ENCODE measurements at places on chromosomes 13 and 19. TPM values are rescaled to one million over a fixed set of nuclear protein-coding genes. Genes with fewer than 3 reads are reported as not detected.

DNA sequence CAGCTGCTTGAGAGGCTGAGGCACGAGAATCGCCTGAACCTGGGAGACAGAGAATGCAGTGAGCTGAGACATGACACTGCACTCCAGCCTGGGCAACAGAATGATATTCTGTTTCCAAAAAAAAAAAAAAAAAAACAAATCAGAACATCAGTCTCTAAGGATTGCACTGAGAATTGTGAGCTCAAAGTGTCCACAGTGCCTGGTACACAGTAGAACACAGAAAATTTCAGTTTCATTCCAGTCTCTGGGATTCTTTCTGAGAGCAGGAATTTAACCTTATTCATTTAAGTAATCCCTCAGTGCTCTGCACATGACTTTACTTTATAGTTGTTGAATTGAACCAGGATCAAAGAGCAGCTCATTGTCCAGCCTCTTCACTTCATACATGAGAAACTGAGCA is 25.9 kb upstream of the GATAD2A start:
- DNase-seq: no peak

DNA sequence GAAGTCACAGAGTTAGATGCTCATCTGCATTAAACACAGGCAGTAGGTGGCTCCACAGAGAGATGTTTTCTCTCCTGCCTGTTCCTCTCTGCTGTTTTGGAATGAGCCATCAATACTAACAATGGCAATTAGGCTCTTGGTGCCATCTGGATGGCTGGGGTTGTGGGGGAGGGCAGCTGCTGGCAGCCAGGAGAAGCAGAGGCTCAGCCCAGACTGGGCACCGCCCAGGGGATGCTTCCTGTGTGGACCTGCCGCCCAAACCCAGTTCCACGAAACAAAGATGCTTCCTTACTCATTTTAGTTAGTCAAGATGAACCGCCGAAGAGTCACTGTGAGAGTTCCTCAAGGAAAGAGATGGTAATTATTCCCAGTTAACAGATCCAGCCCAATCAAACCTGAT is 50.8 kb upstream of the PCDH8 start:
- DNase-seq: no peak

GRCh38 chr19:38429055-38429810 is 3.2 kb upstream of the RASGRP4 start:
- DNase-seq: no peak

DNA sequence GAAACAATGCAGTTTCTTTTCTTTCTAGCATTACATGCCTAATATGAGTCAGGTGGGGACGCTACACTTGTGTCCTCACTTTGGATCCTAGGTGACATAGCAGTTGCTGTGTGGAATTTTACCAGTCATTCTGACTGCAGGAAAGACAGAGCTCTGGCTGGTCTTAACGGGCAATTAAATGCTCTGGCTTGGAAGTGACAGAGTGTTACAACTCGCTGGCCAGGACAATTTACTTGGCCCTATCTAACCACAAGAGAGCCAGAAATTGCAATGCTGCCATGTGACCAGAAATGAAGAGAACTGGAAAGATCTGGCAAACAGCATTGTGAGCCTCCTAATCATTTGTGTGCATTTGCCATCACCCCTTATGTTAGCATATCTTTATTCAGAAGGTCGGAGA is 351.1 kb downstream of the DCT start:
- no peak for DNase-seq

DNA sequence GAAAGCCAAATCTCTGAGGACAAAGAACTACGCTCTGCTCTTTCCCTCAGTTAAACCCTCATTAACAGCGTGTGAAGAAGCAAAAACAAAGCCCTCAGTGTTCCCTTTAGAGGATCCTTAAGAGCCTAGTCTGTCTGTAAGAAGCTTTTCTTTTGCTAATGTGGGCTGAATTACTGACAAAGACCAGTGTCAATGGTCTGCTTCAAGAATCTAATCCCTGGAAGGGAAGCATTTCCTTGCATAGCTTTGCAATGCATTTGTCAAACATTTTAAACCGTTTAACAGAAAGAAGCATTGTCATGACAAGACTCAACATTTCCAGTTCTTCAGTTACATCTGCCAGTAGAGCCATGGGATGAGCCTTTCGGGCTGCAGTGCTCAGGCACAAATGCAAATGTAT is 64.9 kb downstream of the EDNRB start:
- DNase-seq: peak; percentile 67

GRCh38 chr19:48518207-48518606 is 6.6 kb upstream of the LMTK3 start:
- no peak for DNase-seq

The F10 gene
- not detected for total RNA-seq

The ZNF780B gene
- total RNA-seq: 23.7 TPM
